D341Med (cell line): ENCODE measurements at places on chromosomes 7 and 10.

DNA sequence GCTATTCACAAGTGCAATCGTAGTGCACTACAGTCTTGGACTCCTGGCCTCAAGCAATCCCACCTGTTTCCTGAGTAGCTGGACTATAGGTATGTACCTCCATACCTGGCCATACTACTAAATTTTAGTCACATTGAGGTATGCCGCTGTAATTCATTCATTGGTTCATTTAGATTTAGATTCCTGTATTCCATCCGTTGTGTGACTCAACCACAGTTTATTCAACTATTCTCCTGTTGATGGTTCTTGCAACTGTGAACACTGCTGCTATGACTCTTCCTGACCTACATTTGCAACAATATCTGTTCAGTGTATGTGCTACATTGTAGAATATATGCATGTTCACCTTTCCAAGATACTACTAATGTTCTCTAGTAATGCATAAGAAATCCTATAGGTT is 8.0 kb upstream of the ZCCHC24 start:
- DNase-seq: no peak

GRCh38 chr7:64625114-64626082 is 40.5 kb upstream of the ZNF107 start:
- no peak for DNase-seq

GRCh38 chr10:119139464-119140067 is 25.9 kb downstream of the SFXN4 start:
- DNase-seq: peak; percentile 57

GRCh38 chr7:63065684-63066083 is 933.0 kb upstream of the ZNF722 start:
- no peak for DNase-seq

GRCh38 chr7:50321487-50322067 is 17.1 kb downstream of the IKZF1 start:
- DNase-seq: no peak

DNA sequence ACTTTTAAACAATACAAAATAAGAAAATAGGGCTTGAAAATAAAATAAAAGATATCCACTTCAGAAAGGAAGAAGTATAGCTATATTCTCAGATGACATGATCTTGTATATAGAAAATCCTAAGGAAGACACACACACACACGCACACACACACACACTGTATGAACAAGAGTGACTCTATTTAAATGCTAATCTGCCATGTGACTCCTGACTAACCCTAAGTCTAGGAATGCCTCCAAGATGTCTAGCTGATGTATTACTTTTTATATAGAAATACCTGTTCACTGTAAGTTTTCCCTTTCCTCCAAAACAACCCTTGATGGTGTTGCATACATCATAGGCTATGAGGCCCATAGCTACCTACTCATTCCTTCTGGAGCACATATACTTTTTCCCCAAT is 173.1 kb upstream of the LRRTM3 start:
- DNase-seq: no peak

GRCh38 chr7:152541892-152542291 is 106.1 kb upstream of the KMT2C start:
- DNase-seq: no peak

DNA sequence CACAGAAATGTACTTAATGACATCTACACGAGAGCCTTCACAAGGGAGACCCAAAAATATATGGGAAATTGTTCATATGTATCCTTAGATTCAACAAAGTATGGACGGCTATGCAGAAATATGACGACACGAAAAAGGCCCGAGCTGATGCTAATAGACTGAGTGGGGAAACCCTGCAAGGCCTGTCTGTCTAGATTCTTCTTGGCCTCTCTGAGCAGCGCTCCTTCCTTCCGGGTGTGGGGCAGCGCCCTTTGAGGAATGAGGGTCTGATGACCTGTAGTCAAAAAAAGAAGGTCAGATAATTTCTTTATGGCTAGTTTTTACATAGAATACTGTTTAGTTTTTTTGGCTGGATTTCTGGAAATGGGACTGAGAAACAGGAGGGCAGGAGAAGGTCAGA is 192.8 kb upstream of the AKR1E2 start:
- no peak for DNase-seq

DNA sequence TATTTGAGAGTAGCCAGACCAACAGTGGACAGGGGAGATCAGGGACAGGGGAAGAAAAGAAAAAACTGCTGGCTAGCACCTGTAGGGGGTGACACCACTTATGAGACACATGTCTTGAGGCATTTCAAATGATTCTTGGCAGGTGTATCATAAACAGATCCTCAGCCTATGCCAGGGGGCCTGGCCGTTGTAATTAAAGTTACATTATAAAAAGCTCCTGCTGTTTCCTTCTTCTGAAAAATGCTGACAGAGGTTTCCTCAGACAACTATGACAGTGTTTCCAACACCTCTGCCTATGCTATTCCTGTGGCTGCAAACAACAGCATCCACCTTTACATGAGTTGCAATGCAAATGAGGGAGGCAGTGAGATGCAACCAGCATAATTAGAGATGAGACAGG is 281.0 kb upstream of the PTER start:
- DNase-seq: peak; percentile 20

- no peak for DNase-seq
Observed at GRCh38 chr10:31034098-31034909, 2.6 kb upstream of the ZNF438 start.

GRCh38 chr10:26213157-26213800 is 3.3 kb upstream of the GAD2 start:
- DNase-seq: no peak

GRCh38 chr10:71770789-71771188 is 2.5 kb downstream of the VSIR start:
- no peak for DNase-seq

DNA sequence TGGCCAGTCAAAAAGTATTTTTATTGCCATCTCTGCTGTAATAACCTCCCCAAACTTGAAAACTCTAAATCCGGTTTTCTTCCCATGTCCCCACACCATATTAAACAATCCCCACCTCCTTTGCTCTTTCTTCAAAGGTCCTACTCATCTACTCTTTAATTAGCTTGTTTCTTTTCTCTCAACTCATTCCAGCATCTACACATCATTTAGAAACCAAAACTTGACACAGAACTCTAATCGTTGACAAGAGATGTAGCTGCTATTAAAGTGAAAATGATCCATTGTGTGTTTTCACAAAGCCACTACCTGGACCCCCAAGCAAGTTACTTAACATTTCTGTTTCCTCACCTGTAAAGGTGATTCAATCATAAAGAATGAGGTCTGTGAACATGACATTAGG is 436.3 kb upstream of the NPVF start:
- DNase-seq: no peak
